ENCODE measurements at places on chromosomes 16 and 17.

- DNase-seq: no peak
These were observed 18.3 kb upstream of the CACNG4 start for GRCh38 chr17:66946251-66946650.

GRCh38 chr17:50614471-50615051 lies 20.1 kb upstream of the ABCC3 start:
- DNase-seq: no peak

DNA sequence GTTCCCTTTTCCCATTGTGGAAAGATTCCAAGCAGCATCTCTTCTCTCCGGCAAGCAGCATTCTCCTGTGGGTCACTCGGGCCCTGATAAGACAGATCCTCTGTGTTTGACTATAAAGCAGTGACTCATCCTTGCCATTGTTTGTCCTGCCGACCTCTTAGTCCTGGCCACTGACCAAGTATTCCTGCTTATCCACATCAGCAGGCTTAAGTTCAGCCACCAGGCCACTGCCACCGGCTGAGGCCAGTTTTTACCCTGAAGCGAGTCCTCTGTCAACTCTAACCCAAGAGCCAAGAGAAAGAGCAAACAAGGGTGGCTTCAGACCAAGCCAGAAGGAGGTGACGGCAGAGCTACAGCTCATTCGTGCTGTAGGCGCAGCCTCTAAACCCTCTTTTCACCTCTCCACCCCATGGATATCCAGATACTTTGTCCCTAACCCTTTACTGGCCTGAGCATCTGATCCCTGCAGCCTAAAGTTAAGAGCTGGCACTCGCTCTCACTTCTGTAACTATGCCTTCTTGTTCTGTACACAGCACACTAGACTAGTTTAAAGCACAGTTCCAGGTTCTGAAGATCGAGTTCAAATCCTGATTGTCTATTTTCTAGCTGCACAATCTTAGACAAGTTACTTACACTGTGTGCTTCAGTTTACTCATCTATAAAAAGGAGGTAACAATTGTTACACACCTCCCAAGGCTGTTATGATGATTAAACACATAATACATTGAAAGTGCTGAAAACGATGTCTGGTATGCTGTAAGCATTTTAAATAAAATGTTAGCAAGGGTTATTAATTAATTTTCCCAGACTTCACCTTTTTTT lies 31.0 kb downstream of the SOX9 start:
- no peak for DNase-seq

DNA sequence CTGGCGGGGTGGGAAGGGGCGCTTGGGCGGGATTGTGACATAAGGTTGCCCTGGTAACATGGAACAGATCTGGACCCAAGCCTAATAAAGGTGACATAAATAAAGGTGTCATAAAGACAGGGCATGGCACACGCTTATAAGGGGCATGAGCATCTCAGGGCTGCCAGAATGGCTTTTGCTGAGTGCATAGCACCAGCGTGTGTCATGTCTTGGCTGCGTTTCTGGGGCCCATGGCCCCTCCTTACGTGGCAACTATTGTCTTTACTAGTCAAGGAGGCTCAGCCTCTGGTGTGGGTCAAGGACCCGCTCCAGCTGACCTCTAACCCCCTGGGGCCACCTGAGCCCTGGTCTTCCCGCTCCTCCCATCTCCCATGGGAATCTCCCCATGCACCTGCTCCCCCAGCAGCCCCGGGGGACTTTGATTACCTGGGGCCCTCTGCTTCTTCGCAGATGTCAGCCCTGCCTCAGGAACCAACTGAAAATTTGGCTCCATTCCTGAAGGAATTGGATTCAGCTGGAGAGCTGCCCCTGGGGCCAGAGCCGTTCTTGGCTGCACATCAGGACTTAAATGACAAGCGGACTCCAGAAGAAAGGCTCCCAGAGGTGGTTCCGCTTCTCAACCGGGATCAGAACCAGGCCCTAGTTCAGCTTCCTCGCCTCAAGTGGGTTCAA lies 13.9 kb downstream of the LRRC37B start:
- DNase-seq: no peak

All from activated CD4-positive, alpha-beta T cell treated with anti-CD3 and anti-CD28 coated beads, Interleukin-2, Interleukin-4, amounts not matched to agents 100 ng/mL and 50 ng/mL, durations not matched to agents 16 hours and 8 hours (primary cell).